ENCODE measurements at places on chromosomes 11 and 22.

- no peak for DNase-seq
Measured at GRCh38 chr11:99117603-99118002, 96.9 kb downstream of the CNTN5 start.

- no peak for DNase-seq
Measured at GRCh38 chr11:62077132-62077531, 46.7 kb upstream of the INCENP start.

GRCh38 chr22:31922534-31922933, 21.8 kb upstream of the YWHAH start:
- no peak for DNase-seq

- DNase-seq = no peak
Measured at GRCh38 chr11:106848526-106848925, 169.8 kb downstream of the GUCY1A2 start.

DNA sequence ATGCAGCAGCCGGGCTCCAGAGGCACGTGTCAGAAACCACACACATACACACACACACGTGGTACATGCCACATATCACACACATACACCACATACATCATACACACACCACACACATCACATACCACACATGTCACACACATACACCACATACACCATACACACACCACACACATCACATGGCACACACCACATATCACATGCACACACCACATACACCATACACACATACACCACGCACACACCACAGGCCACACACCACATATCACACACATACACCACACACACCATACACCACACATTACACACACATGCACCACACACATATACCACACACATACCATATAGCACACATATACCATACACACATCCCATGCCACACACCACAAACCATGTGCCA, 97.5 kb upstream of the PRR5 start:
- no peak for DNase-seq

DNA sequence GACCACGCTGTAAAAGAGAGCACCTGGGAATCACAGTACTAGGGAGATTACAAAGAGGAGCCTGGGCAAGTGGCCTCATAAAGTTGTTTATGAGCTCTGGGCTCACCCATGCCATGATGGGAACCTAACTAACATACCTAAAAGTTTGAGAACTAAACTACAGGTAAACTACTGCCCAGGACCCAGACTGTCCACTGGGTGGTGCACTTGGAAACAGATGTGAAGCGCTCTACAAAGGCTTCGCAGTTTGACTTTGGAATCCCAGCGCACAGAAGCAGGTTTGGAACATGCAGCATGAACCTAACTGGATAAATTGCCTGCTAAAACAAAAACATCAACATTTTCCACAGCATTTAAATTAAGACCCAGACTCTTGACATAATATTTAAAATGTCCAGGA, 418.6 kb downstream of the FAM181B start:
- DNase-seq = no peak

- peak; percentile 48 for DNase-seq
Measured at GRCh38 chr22:45268958-45269844, 15.5 kb upstream of the UPK3A start.

DNA sequence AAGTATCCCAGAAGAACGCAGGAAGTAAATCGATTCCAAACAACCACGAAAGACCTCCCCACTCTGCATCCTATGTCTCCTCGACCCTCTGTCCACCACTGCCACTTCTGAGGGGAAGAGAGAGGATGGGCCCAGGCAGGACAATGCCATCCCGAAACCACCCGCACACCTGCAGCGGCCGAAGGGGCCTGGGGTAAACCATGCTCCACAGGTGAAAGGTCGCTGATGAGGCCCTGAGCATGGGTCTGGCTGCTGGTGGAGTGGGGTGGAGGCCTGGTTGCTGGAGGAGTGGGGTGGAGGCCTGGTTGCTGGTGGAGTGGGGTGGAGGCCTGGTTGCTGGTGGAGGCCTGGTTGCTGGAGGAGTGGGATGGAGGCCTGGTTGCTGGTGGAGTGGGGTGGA, 13.1 kb downstream of the TOLLIP start:
- DNase-seq = no peak

GRCh38 chr11:34999453-34999852, 83.0 kb downstream of the PDHX start:
- no peak for DNase-seq

DNA sequence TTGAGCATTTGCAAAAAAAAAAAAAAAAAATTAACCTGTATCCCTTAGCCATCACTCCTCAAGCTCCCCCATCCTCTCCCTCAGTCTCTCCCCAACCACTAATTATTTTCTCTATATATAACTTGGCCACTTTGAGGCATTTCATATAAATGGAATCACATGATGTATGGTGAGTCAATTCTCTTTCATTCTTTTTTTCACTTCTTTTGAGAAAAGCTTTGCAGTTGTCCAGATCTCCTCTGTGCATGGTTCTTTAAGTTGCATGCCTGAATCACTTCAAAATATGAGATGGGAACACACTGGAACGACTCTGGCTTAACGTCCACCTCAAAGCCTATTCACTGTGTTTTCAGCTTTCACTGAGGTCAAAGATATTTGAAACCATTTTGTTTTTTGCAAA, 40.7 kb downstream of the SHANK2 start:
- no peak for DNase-seq

GRCh38 chr11:19365743-19366410, 125.1 kb upstream of the E2F8 start:
- no peak for DNase-seq

GRCh38 chr11:125777309-125777708, 1.3 kb downstream of the PATE2 start:
- DNase-seq = no peak

- DNase-seq = no peak
Measured at GRCh38 chr11:65377777-65378176, 4.7 kb downstream of the SLC25A45 start.

GRCh38 chr11:2440646-2441045, 3.7 kb downstream of the TRPM5 start:
- DNase-seq = no peak

GRCh38 chr11:86741839-86742805, 58.2 kb upstream of the PRSS23 start:
- DNase-seq = no peak

DNA sequence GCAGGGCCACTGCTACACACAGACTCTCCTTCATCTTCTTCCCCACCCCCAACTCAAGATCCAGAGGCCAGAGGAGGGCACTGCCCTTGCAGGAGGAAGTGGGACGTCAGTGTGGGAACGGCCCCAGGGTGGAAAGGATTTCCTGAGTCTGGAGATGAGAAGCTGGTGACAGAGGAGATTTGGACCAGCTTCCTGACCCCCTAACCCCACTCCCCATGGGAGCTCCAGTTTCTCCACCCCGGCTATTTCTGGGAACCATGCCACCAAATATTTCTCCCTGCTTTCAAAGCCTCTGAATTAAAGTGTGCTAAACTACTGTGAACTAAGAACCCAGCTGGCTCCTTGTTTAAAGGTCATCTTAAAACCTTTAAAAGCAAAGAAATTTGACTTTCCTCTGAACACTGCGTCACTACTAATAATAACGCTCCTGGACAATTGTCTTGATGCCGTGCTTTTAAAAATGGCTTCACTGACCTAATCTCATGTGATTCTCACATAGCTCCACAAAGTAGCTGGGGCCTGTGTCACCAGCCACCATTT, 46.6 kb downstream of the CWC15 start:
- no peak for DNase-seq

- no peak for DNase-seq
Measured at GRCh38 chr22:17777005-17777716, 2.9 kb upstream of the BID start.

GRCh38 chr11:62139526-62140303, 15.9 kb downstream of the INCENP start:
- DNase-seq = no peak

DNA sequence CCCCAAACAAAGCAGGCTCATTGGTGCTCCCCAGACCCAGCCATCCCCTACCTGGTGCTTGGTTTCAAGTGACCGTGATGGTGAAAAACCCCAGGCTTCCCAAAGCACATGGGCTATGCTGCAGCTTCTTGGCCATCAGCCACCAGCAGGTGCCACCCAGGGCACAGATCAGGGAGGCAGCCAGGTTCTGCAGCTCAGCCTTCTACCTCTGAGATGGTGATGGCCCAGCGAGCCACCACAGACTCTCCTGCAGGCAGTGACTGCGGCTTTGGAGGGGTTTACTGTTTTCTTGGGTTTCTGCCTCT, 70.0 kb upstream of the ALX4 start:
- DNase-seq = peak; percentile 50

DNA sequence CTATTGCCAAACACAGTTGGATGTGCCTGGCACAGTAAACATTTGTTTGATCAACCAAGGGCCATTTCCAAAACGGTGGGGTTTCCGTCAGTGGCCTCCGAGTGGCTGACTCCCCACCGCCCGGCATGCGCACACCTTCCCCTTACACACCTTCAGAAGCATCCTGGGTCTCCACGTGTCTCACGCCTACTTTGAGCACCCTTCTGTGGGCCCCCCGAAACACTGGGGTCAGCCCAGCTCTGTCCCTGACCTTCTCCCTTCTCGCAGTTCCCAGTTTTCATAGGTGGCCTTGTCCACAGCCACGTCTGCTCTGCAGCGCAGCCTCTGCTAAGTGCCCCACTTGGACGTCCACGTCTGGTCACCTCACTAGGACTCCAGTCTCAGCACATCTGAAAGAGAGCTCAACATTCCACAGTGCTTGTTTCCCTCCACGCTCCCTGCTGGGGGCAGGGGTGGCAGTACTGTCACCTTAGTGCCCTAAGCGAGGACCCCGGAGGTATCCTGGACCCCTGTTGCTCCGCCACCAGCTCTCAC, 13.2 kb upstream of the SHANK2 start:
- DNase-seq = no peak

GRCh38 chr22:30830907-30831306, 136.2 kb downstream of the OSBP2 start:
- no peak for DNase-seq

- DNase-seq = no peak
Measured at GRCh38 chr22:41280854-41281253, 5.1 kb downstream of the RANGAP1 start.

- no peak for DNase-seq
Measured at GRCh38 chr11:132310390-132311375, 940.3 kb downstream of the NTM start.

DNA sequence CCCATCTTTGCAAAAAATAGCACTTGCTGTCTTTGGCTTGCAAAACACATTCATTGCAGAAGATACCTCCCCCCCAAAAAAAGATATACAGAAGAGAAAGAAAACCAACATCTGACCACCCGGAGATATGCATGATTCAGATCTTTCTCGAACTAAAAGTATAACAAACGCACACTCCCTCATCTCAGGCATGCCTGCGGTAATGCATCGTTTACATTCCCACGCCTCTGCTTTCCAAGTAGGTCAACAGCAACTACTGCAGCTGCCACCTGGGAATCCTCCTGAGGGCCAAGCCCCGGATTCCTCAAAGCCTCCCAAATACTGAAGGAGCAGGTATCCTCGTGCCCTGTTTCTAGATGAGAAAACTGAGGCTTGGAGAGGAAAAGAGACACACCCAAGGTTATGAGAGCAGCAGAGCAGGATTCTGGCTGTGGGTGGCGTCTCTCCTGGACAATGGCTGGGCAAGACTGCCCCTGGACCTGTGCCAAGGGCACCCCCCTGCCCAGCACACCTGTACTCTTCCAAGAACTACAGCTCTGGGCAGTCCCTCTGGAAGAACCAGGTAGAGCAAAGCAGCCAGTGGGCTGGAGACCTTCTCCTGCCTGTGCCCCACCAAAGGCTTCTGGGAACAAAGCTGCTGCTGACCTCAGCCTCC, 38.1 kb downstream of the NUP50 start:
- no peak for DNase-seq

GRCh38 chr11:33719587-33719986, 16.6 kb downstream of the CD59 start:
- DNase-seq = no peak

DNA sequence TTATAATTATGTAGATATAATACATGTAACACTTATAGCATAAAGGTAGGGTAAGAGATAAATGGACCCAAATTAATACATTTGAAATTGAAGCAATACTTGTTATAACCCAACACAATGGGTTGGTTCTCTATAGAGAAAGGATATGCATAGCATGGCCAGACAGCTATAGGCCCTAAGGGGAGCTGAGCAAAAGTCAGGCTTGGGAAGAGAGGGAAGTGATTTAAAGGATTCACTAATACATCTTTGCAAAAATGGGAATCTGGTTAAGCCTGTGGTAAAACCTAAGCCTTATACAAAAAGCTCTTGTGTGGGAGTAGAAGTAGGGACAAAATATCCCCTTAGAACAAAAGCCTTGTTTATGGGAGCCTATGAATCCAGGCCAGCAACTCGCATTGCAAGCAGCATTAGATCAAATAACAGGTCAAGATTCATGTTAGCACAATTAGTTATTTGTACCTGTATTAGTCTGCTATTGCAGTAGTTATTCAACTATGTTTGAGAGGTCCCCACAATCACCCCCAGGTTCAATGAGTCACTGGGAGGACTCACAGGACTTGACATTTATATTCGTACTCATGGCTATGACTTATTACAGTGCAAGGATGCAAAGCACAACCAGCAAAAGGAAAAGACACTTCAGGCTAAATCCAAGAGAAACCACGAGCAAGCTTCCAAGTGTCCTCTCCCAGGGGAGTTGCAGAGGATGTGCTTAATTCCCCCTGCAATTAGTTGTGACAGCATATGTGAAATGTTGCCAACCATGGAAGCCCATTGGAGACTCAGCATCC, 144.7 kb upstream of the LMO1 start:
- peak; percentile 37 for DNase-seq

GRCh38 chr11:130726234-130727037, 189.8 kb downstream of the SNX19 start:
- no peak for DNase-seq

- no peak for DNase-seq
Measured at GRCh38 chr11:31969359-31969702, 121.5 kb upstream of the RCN1 start.

DNA sequence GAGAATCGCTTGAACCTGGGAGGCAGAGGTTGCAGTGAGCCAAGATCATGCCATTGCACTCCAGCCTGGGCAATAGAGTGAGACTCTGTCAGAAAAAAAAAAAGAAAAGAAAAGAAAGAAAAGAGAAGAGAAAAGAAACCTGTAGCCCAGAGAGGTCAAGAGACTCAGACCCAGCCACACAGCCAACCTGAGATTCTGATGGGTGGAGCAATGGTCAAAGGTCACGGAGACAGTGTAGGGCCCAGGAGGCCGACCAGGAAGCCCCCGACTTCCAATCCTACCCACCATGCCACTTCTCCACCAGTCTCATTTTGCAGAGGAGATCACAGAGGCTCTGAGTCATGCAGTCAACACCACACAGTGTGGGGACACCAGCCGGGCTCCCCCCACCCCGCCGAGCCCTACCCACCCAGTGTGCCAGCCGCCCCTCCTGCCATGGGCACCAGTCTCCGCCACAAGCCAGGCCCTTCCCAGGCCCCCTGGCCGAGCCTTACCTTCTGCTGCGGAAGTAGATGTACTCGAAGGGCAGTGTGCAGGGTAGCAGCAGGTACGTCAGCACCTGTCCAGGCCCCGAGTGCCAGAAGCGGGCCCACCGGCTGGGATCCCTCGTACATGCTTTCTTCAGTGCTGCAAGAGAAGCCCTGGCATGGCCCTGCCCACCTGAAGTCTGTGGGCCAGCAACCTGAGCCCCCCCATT, 7.9 kb downstream of the PNPLA5 start:
- DNase-seq = no peak

- no peak for DNase-seq
Measured at GRCh38 chr22:38610234-38610633, 40.3 kb upstream of the DMC1 start.

Measured in DMS79 treated with DMSO at 0.1 percent for 48 hours (cell line).